ENCODE measurements at places on chromosomes 6 and 20.

DNA sequence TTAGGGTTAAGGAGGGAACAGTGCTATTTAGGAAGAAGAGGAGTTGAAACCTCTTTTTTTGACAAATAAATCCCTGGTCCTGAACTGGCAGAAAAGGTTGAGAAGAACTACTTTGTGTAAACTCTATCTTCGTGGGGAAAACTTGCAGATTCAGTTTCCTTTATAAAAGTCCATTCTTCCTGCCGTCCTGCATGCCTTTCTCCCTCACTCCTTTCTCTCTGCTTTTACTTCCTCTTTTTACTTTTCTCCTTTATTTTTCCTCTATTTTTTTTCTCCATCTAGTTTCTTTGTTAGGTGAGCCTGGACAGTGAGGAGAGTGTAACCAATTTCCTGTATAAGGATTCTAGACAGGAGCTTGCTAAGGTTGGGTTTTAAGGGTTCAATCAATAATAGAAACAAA lies 52.7 kb downstream of the TPBG start:
- DNase-seq = no peak

DNA sequence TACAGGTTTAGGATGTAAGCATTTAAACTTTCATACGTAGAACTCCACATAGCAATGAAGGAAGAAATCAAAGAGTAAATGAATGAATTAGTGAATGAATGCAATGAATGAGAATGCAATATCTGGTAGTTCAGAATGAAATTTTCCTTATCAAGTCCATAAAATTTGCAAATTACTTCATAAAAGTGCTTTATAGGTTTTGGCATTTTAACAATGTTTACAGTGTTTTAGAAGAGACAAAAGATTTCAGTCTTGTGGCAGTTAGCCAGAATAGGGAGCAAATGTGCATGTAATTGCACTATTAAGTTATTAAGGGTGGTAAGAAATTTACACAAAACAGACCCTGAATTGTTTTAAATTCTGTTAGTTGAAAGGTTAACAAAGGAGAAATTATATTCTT lies 739.4 kb upstream of the FLRT3 start:
- DNase-seq = no peak

GRCh38 chr20:58073945-58074856 lies 154.3 kb downstream of the ANKRD60 start:
- DNase-seq = no peak

- no peak for DNase-seq
Observed at GRCh38 chr6:54959820-54960219, 113.2 kb downstream of the FAM83B start.

GRCh38 chr6:35754452-35755277 lies 17.8 kb downstream of the ARMC12 start:
- DNase-seq = no peak

DNA sequence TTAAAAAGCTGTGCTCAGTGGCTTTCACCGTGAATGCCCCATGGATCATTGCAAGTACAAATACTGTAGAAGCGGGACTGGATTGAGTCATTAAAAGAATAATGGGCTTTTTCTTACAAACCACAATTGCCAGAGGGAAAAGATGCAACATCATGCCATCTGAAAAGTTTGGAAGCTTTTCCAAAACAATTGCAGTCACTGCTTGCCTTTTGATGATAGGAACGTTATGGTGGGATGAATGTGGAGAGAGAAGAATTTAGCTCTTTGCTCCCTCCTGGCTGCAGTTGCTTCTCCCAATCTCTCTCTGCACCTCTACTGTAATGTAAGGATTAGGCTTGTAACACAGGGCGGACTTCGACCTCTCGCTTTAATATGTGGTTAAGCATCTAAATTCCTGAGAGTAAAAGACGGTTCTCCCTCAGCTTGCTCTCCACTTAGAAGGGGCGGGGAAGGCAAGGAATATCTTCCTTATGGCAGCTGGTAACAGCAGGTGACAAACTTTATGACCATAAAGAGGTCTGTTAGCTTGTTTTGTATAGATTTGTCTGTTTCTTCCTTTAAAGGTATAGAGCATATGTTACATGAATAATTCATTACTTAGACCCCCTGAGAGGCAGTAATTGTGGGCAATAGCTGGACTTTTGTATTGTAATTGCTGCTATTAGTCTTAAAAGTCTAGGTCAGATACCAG lies 376.1 kb downstream of the UTRN start:
- DNase-seq = no peak

DNA sequence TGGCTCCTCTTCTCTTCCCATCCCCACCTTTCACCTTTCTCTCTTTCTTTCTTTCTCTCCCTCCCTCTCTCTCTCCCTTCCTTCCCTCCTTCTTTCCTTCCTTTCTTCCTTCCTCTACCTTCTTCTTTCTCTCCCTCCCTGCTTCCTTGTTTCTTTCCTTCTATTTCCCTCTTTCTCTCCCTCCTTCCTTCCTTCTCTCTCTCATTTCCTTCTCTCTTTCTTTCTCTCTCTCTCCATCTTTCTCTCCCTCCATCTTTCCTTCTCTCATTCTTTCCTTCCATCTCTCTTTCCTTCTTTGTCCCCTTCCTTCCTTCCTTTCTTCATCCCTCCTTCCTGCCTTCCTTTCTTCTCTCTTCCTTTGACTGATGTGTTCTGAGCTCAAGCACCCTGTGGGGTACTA lies 1467.0 kb upstream of the DEFB115 start:
- no peak for DNase-seq

DNA sequence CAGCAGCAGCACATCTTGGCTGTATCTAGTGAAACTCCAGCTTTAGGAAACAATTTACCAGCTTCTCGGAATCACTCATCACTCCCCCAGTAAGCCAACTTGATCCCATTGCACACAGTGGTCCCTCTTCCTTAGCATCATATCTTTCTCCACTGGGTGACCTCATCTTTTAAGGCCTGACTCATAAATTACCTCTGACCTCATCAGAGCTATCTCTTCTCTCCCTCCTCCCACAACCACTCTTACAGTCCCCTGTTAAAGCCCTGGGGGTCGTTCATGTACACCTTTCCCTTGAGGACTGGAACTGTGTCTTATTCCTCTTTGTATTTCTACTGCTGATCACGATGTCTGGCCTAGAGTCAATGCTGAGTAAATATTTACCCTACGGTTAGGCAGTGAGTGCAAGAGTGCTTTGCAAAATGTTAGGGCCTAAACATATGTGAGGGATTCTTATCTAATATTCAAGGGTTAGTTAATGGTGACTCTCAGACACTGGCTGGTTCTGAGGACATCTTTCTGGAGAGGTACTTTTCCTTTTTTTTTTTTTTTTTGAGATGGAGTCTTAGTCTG lies 187.2 kb downstream of the LRFN2 start:
- no peak for DNase-seq

DNA sequence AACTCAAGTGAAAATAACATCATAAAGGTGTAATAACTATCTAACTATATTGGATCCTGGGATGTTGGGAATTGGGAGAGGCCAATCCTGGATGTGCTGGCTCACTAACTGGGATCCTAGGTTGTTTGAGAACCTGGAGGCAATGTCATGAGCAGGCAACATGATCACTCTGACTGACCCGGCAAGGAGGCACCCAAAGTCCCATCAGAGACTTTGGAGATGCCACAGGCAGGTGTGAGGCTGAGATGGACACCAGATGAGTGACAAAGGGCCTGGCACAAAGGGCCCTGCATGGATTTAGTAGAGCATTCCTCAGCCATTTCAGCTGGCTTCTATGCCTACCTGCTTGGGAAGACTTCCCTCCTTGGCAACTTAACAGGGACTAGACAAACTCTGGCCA lies 38.4 kb upstream of the MYLIP start:
- DNase-seq = no peak

- no peak for DNase-seq
Observed at GRCh38 chr20:13533946-13534345, 104.8 kb downstream of the TASP1 start.

- peak; percentile 8 for DNase-seq
Observed at GRCh38 chr6:45423824-45424450, 46.2 kb upstream of the SUPT3H start.

- DNase-seq = no peak
Observed at GRCh38 chr6:37053683-37054082, 48.2 kb downstream of the FGD2 start.

- no peak for DNase-seq
Observed at GRCh38 chr6:65075705-65076230, 631.3 kb downstream of the EYS start.

DNA sequence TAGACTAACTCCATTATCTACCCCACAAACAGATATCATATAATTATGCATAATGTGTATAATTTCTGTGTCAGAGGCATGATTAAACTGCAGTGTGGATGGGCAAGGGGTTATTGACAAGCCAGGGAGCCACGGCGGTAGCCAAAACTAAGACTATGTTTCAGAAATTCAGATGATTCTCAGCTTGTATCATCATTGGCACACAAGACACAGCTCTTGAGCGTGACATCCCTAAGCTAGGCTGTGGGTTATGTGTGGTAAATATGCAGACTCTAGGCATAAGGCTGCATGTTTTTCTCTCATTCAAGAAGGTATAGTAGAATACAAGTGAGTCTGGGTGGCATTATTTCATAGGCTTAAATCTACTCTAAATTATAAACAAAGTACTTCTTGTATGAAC lies 154.3 kb downstream of the KLHL32 start:
- DNase-seq = no peak

DNA sequence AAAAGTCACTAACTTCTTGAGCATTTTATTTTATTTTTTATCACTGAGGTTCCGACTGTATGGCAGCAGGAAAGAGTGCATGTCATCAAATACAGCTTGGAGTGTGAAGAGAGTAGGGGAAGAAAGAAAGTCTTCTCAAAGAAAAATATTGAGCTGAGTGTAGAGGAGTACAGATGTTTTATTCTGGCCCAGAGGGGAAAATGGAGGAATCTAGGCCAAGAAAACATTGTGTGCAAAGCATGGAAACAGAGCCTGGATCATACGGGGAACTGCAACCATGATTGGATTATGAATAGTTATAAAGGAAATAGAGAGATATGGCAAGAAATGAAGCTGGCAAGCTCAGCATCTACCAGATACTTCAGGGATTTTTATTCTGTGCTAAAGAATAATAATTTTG lies 104.2 kb upstream of the SCGN start:
- DNase-seq = no peak

GRCh38 chr6:78867020-78867369 lies 356 bp upstream of the IRAK1BP1 start:
- peak; percentile 10 for DNase-seq

GRCh38 chr20:50957798-50958614 lies at the start of gene DPM1:
DPM1 (minus strand) TSS chr20:50958532; CDS start chr20:50958523, 9 bp downstream.
- DNase-seq = peak; percentile 65

- DNase-seq = no peak
Observed at GRCh38 chr6:55299286-55299985, 27.8 kb upstream of the GFRAL start.

DNA sequence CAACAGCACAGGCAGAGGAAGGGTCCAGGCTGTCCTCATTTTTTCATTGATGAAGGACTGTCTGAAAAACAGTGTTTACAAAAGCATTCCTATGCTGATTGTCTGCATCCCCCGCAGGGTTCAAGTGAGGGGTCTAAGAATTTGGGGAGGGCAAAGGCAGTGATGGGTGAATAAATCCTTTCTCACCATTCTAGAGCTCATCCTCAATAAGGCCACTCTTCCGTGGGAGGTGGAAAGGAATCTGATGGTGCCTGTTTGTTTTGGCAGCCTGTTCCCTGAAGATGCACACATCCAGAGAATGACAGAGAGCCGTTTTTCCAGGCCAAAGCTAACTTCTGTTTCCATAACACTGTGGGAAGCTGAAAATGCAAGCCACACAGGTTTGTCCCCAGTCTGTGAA lies 164.5 kb downstream of the MOXD1 start:
- DNase-seq = no peak

GRCh38 chr20:49695830-49696229 lies 17.8 kb downstream of the B4GALT5 start:
- no peak for DNase-seq

DNA sequence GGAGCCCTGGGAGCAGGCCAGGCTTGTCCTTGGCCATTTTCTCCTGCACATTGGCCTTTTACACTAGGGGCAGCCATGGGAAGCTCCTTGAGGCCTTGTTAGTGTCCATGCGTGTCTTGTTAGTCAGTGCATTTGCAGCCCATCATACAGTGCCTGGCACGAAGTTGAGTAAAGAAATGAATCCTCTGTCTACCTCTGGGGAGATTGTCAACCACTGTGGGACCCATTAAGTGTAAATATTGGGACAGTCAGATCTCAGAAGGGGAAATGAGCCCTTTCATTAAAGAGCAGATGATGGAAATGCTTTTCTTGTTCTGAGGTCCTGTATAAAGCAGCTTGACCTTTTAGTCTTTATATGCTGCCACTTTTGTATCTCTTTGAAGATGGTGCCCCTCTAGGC lies 33.9 kb downstream of the SOBP start:
- no peak for DNase-seq

DNA sequence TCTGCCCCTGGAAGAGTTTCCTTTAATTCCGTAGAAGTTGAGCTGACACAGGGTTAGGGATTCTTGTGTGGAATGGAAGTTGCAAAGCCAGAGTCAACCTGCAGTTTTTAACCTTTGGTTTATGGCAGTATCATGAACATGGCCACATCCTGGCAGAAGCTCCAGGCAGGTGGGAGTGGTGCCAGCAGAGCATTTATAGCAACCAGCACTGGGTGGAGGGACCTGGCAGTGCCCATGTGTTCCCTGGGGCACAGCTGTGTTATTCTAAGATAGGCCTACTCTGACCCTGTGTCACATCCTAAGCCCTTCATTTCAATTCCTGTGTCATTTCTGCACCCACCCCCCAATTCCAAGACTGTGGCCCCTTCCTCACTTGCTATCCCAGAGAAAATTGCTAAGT lies 26.1 kb upstream of the ZNF831 start:
- no peak for DNase-seq

- DNase-seq = peak; percentile 84
Observed at GRCh38 chr6:4135665-4136353, 434 bp upstream of the ECI2 start.

DNA sequence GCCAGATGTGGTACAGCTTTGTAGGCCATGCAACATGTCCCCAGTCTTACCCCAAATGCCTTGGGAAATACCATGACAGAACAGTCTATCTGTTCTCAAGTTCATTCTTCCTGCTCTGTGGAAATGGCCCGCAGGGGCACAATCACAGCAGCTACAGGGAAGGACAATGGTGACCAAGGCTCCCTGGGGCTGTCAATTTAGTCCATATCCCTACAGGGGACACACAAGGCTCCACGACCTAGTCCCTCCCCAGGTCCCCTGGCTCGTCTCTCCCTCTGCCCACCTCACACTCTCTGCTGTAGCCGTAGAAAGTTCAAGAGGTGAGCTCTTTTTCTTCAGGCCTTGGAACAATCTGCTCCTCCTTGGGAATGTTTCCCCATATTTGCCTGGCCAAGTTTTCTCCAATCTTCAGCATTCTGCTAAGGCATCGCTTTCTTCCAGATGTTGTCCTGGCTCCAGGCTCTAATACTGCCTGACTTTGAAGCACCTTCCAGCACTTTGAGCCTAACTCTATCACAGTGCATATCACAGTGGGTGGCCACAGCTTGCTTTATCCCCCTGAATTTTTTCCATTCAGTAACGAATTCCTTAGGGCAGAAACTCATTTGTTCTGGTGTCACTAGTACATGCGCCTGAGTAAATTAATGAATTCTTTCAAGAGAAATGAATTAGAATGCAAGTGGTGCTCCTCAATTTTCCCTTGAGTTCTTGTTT lies 92.6 kb downstream of the MAP3K7 start:
- no peak for DNase-seq

All from stimulated activated CD8-positive, alpha-beta memory T cell treated with anti-CD3 and anti-CD28 coated beads, Interleukin-15, amount 100 ng/mL, for 24 hours (primary cell).